Mucosa of gallbladder (tissue), 1 donor: ENCODE measurements at places on chromosomes 5 and 9. TPM values are rescaled to one million over a fixed set of nuclear protein-coding genes. Genes with fewer than 3 reads are reported as not detected.

DNA sequence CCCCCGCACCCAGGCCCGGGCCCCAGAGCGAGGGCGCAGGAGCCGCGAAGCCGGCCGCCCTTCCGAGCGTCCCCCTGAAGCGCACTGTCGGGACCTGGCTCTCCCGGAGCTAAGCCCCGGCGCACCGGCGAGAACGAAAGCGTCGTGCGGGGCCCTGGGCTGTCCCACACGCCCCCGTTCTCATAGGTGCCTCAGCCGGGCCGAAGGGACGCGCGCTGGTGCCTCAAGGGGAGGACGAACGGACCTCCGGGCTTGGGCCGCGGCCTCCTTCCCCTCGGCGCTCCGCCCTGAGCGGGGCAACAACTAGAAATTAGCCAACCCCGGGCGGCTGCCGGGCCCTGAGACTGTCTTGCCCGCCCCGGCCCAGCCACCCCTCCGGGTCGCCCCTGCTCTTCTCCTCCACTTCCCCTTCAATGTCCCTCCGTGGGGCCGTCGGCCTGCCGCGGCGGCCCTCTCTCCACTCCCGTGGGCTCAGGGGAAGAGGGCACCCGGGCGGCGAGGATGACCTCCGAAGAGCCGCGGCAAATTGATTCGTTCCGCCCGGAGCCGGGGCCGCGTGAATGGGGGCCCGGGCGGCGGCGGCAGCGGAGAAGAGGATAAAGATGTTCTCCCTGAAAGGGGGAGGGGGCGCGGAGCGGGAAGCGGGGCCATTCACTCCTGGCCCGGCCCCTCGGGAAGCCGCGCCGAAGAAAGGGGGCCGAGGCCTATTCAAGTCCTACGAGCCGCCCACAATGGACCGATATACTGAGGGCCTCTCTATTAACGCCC lies 3.5 kb upstream of the PRDM12 start:
- DNase-seq: no peak

DNA sequence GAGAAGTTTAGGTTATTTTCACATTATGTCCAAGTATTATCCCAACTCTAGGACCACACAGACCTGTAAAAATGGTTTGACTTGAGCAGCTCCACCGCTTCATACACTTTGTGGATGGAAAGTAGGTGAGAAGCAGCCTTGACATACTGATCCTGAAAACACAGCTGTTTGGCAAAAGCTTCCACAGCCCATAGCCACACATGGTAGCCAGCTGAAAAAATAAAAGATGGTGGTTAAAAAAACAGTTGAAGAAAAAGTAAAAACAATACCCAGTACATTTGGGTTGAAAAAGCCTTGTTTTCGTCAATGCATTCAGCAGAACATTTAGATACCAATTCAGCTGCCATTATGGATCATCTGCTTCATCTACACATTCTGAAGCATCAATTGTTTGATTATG lies 36.7 kb downstream of the GEMIN5 start:
- DNase-seq: no peak

DNA sequence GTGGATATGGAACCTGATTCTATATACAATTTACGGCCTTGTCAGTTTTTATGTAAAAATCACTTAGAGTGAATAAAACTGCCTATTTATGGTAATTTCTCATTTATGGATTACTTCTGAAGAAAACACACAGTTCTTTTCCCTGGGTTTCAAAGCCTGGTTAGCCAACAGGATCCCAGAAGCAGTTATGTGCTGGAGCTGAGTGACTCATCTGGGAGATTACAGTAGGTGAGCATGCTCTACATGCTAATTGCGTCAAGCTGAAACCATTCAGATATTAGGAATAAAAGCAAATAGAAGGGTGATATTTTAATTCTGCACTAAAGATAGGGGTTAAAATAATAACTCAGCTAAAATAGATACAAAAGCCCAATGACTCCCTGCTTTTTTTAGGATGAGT lies 47.8 kb downstream of the PDE4D start:
- DNase-seq: no peak

GRCh38 chr5:79487251-79487650 lies 26.7 kb downstream of the HOMER1 start:
- no peak for DNase-seq

Gene PITX1
- total RNA-seq: 7.3 TPM

Gene HMCN2
- total RNA-seq: 1.8 TPM

Gene HTR1A
- total RNA-seq: not detected
